Breast epithelium (tissue), 4 donors: ENCODE measurements at places on chromosomes 13 and 19. TPM values are rescaled to one million over a fixed set of nuclear protein-coding genes. Genes with fewer than 3 reads are reported as not detected.

FCGBP gene
- 77.3 TPM for total RNA-seq

ZNF562 gene
- total RNA-seq = 52.2 TPM

MEDAG gene
- 95.4 TPM for total RNA-seq

RDH8 gene
- total RNA-seq = not detected

ZNF304 gene
- total RNA-seq = 8.2 TPM

PNMA8B gene
- total RNA-seq = 4.2 TPM

DIAPH3 gene
- total RNA-seq = under 0.01 TPM

YJEFN3 gene
- 1.3 TPM for total RNA-seq

CACNG7 gene
- total RNA-seq = not detected

CEACAM5 gene
- not detected for total RNA-seq

ABCC4 gene
- 4.5 TPM for total RNA-seq

ZNF737 gene
- 42.9 TPM for total RNA-seq

HAUS8 gene
- total RNA-seq = 5.6 TPM

RFPL4A gene
- not detected for total RNA-seq

CD37 gene
- total RNA-seq = 19.7 TPM

IFNL1 gene
- not detected for total RNA-seq
